Right cardiac atrium (tissue), 5 donors: ENCODE measurements at places on chromosomes 7 and 10. TPM values are rescaled to one million over a fixed set of nuclear protein-coding genes. Genes with fewer than 3 reads are reported as not detected.

Gene CFAP70
- 2.1 TPM for total RNA-seq

- DNase-seq = no peak
Measured at GRCh38 chr10:9296190-9296589, 1241.7 kb downstream of the GATA3 start.

DNA sequence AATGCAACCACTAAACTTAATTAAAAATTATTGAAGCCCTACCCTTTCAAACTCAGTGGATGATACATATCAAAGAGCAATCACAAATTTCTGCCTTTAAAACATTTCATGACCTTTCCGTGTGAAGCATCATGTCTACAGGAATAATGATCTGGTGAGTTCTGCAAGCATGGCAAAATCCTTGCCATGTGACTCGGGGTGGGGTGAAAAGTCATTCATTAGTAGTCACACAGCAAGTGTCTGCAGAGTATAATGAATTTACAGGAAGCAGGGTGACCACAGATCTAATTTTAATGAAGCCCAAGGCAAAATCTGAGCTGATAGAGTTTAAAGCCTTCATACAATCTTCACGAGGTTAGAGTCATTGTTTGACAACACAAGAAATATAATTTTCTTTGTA lies 351.9 kb downstream of the THSD7A start:
- no peak for DNase-seq

GRCh38 chr7:71976645-71977044 lies 435.5 kb downstream of the CALN1 start:
- no peak for DNase-seq
